ENCODE measurements at places on chromosomes 4 and X.

- DNase-seq, result no peak
Observed at GRCh38 chr4:64520421-64520820, 111.2 kb upstream of the TECRL start.

- no peak for DNase-seq
Observed at GRCh38 chr4:81436096-81436495, 35.6 kb downstream of the RASGEF1B start.

DNA sequence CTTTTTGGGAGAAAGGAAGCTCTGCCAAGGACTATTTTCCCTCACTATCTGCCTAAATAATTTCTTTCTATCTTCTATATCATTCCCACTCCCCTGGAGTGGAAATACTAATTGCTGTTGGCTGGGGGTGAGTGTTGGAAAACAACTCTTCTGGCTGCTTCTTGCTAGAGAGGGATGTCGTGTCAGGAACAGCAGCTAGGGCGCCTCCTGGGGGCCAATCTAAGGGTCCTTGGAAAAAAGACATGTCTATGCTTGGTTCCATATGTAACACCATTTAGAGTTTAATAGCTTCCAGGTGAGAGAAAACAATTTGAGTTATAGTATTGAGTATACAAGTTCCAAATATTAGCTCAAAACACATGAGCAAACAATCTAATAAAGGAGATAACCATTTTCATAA is 111.3 kb downstream of the MAGEE1 start:
- DNase-seq, result no peak

GRCh38 chr4:150039274-150040127 is 38.7 kb upstream of the DCLK2 start:
- no peak for DNase-seq

- DNase-seq, result no peak
Observed at GRCh38 chr4:95676190-95676589, 127.4 kb upstream of the UNC5C start.

DNA sequence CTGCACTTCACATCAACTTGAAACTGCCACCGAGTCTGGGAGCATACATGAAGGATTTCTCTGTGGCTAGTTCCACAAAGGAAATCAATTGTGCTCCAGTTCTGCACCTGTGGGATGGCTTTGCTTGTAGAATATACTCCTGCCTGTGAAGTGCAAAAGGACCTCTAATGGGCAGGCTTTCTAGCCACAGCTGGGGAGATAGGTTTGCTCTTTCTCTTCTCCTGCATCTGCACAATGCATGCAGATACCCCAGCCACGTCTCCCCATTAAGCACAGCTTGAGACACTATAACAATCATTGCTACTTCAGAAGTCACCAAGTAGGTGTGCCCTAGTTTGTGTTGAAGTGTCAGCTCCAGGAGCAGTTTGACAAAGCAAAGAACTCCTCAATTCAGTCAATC is 364.6 kb downstream of the ZIC3 start:
- no peak for DNase-seq

DNA sequence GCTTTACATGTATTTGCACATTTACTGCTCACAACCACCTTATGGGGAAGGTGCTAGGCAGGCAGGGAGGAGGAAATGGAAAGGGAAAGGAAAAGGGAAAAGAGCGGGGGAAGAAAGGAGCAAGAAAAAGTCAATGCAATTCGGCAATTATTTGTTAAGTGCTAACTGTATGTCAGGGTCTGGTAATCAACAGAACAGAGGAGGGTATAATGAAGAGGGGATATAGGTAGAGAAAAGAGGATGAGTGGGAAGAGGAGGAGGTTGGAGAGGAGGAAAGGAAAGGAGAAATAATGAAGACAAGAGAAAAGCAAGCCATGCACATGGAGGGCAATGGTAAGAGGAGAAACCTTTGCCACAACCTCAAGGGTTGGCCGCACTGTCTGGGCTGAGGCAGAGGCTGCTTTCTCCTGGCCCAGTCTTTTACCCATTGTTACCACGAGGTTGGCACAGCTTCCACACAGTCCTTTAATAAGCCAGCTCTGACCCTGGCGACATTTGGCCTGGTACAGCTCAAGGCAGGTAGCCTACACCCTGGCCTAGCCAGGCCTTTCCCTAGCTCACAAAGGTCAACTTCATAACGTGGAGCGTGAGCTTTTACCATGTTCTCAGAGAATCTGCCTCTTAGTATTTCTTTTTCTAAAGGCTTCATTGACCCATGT is 836 bp downstream of the BTK start:
- no peak for DNase-seq

GRCh38 chr4:155552180-155552579 is 114.5 kb upstream of the GUCY1A1 start:
- no peak for DNase-seq

DNA sequence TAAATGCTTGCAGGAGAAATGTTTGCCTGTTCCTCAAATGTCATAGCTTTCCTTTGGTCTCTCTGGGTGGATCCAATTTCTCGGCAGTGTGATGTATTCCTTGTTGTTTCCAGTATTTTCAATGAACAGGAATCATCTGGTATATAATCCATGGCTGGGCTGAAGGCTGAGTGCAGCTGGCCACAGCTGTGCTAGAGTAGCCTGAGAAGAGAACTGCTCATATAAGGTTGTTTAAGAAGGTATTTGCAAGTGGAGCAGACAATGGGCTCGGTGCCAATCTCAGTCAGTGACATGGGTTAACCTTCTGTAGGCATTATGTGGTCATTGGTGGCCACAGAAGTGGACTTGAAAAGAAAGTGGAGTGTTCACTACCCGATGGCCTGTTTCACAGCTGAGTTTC is 390.3 kb downstream of the SPRY1 start:
- DNase-seq, result no peak

DNA sequence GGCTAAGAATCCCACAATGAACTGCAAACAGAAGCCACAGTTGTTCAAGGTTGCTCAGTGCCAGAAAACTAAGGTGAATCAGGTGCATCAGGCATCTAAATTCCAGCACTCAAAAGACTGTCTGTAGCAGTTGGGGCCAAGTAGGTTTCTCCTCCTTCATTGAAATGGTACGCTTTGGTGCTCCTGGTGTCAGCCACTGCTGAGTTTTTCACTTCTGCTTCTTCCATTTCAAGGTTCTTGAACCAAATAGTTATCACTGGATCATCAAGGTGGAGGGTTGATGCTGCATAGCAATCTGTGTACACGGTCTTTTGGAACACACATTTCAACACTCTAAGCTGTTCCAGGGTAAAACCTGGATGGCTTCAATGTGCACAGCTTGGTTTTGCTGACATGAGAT is 74.4 kb downstream of the TMA16 start:
- DNase-seq, result no peak

- no peak for DNase-seq
Observed at GRCh38 chr4:82042042-82042441, 331.7 kb downstream of the HNRNPD start.

DNA sequence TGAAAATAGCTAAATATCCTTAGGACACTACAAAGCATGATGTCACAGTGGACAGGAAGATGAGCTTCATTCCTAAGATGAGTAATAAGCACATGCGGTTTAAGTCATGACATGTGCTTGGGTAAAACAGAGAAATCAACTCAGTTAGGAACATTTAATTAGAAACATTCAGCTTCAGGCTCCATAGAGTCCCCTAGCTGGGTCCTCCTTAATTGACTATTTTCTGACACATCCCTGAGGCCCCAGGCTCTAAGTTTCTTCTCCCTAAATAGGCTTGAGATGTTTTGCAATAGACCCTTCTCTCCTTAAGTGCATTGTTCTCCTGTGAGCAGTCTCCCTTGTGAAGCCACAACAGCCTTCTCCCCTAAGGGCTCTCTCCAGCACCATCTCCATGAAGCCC is 70.4 kb upstream of the ANXA3 start:
- no peak for DNase-seq

DNA sequence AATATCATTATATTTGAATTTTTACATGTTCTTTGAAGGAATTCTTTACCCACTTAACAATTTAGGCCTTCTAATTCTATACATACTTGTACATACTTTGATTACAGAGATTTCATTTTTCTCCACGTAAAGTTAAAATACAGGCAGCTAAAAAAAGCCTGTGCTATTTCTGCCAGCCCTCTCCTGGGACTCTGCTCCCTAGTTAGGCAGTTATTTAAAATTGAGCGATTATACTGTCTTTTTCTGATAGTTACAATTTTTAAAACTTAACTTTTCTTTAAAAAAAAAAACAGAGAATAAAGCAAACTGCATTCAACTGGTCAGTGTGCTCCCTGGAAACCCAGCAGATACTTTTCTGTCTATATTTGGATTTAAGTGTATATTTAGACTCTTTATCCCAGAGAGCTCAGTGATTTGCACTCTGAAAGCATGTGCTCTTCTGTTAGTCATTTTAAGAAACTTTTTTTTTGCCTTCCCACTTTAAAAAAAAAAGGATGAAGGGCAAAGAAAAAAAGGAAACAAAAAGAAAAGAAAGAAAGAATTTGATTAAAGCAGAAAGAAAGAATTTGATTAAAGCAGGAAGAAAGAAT is 18.1 kb upstream of the FAM241A start:
- DNase-seq, result no peak

- no peak for DNase-seq
Observed at GRCh38 chrX:68420559-68420958, 12.7 kb downstream of the OPHN1 start.

DNA sequence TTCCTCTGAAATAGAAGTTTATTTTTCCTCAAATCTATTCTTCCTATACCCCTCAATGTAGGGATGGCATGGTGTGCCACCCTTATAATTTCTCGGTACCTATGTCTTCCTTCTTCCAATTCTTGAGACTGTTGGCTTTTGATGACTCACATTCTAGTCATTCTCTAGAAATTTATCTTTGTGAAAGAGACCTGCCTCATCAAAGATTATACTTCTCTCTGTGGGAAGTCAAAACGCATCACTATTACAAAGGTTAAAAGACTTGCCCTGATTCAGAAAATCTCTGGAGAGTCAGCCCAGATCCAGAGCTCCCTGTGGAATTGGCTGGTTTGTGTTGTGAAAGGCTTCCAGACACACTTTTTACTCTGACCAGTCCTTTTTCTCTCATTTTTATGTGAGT is 65.9 kb upstream of the FSTL5 start:
- DNase-seq, result no peak

GRCh38 chr4:182062936-182063335 is 180.3 kb upstream of the TENM3 start:
- DNase-seq, result no peak

- no peak for DNase-seq
Observed at GRCh38 chr4:184706453-184706852, 27.4 kb downstream of the CENPU start.
